ENCODE measurements at places on chromosomes 1 and 21.

DNA sequence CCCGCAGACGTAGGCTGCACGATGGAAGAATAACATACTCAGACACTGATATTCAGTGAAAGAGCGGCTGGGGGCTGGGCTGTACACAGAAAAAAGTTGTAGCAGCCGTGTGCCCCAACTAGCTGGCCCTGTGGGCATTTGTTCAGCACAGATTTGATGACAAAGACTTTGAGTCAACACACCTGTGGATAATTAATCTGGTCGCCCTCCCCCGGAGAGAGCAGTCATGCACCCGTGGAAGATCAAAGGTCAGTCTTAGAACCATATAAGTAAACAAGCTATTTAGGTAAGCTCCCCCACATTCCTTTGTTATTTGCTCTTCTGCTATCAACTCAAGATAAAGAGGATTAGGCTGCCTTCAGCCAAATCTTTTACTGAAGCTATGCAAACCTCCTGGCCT, 148.4 kb upstream of the HMCN1 start:
- H3K27me3 ChIP-seq, result no peaks in the 10 kb centered on the region
- H3K36me3 ChIP-seq, result no peaks in the 10 kb centered on the region
- H3K4me1 ChIP-seq, result no peaks in the 10 kb centered on the region
- no peak overlapping the region for H3K27ac ChIP-seq
- no peak overlapping the region for H3K4me3 ChIP-seq

DNA sequence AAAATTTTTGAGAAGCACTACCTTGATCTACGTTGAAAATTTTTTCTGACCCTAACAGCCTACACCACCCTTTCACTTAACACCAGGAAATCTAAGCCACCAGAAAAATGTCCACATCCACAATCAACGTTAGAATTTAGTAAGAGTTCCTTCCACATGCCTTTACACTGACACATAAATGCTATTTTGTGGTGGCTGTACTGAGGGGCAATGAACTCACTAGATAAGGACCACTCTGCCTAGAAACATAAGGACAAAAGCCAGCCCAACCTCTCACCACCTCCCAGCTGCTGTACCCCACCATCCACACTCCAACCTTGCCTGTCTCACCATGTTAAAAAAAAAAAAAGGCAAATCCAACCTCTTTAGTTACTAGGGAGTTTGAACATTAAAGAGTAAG, 29.8 kb downstream of the PARP1 start:
- no peak overlapping the region for H3K4me3 ChIP-seq
- peaks cover 95% of the 10 kb centered on the region for H3K36me3 ChIP-seq
- no peak for DNase-seq
- no peak overlapping the region for H3K27ac ChIP-seq

DNA sequence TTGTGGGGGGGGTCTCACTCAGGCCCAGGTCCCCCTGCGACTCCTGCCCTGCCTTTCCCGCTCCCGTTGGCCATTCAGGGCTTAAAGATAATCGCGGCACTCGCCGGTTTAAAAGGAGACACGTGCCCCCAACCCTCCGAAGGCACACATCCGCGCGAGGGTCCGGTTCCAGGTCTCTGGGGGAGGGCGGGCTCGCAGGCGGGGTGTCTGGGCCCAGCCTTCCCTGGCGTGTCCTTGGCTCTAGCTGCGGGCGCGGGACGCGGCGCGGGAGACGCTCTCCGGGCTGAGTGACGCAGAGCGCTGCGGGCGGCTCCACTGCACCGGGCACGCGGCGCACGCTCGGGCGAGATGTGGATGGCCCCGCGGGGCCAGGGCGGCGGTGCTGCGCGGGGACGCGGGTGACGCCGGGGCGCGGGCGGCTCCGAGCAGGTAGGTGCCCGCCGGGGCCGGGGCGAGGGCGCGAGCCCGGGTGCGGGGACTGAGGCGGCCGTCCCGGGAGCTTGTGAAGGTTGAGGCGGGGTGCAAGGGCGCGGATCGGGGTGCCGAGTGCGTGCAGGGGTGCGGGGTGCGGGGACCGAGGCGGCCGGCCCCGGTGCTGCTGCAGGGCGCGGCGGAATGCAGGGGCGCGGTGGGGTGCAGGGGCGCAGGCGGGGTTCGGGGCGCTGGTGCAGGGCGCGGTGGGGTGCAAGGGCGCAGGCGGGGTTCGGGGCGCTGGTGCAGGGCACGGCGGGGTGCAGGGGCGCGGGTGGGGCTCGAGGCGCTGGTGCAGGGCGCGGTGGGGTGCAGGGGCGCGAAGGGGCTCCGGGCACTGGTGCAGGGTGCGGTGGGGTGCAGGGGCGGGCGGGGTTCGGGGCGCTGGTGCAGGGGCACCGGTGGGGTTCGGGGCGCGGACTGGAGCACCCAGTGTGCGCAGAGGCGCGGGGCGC, 3.3 kb upstream of the TRPM2 start:
- peaks cover 30% of the 10 kb centered on the region for H3K4me1 ChIP-seq
- H3K27ac ChIP-seq, result no peak overlapping the region
- no peak for DNase-seq
- H3K27me3 ChIP-seq, result peaks cover 4% of the 10 kb centered on the region

- H3K4me3 ChIP-seq, result peak overlapping the region; percentile 21
- peak; percentile 71 for DNase-seq
- H3K27ac ChIP-seq, result peak overlapping the region; percentile 99
Measured at GRCh38 chr1:226001963-226002666, 3.0 kb upstream of the SDE2 start.

- H3K4me1 ChIP-seq, result no peaks in the 10 kb centered on the region
- H3K36me3 ChIP-seq, result no peaks in the 10 kb centered on the region
- H3K27me3 ChIP-seq, result peaks cover 5% of the 10 kb centered on the region
- no peak for DNase-seq
- no peak overlapping the region for H3K27ac ChIP-seq
Measured at GRCh38 chr1:21641967-21642739, 27.0 kb downstream of the RAP1GAP start.

DNA sequence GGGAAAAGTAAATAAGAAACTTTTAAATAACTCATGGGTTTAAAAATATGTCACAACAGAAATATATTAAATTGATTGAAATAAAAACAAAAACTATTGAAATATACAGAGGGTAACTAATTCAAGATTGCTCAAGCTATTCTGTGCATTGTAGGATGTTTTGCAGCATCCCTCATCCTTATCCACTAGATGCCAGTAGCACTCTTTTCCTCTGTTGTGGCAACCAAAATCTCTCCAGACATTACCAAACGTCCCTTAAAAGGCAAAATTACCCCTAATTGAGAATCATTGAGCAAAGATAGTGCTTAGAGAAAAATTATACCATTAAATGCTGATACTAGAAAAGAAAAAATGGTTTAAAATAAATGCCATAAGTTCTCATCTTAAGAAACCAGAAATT, 682.6 kb downstream of the RWDD3 start:
- H3K27ac ChIP-seq, result no peak overlapping the region
- DNase-seq, result no peak
- no peaks in the 10 kb centered on the region for H3K4me1 ChIP-seq
- no peak overlapping the region for H3K4me3 ChIP-seq
- H3K27me3 ChIP-seq, result no peaks in the 10 kb centered on the region
- H3K36me3 ChIP-seq, result no peaks in the 10 kb centered on the region

DNA sequence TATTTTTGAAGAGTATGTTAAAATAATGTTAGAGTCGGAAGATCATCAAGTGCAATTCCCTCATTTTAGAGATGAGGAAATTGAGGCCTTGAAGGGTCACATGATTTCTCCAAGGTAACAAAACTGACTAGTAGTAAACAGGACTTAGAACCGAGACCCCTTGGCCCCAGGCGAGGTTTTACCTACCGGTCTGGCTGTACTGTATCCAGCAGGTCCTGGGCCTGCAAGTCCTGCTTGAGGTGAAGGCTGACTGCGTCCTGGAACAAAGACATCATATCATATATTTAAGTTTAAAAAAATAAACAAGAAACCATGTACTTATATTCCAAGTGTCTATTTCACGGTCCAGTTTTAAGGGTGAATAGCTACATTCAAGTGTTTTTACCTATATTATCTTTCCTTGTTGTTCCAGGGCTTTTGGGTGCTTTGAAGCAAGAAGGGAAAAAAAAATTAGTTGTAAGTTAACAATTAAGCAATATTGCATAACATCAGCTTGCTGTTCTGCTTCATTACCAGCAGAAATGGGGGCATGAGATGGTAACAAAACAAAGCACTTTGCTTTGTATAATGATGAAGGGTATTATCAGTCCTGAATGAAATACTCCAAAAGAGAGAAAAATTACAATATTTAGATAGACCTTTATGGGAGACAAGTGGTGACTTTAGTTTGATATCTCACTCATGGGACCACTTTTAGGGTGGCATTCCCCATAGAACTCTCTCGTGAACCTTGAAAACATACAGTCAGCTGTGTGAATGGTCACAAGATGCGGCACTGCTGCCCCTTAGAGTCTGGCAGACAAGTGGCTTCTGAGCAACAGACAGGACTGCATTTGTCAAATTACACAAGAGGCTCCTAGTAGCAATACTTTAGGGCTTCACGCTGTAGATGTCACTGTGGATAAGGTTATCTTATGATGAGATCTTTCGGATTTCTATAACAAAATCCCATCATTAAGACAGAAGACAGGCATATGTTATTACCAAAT, 29.8 kb upstream of the CFAP298 start:
- H3K4me1 ChIP-seq, result no peaks in the 10 kb centered on the region
- H3K27ac ChIP-seq, result no peak overlapping the region
- H3K36me3 ChIP-seq, result peaks cover 24% of the 10 kb centered on the region

GRCh38 chr1:207964195-207964966, 53.5 kb upstream of the CD34 start:
- peaks cover 5% of the 10 kb centered on the region for H3K27me3 ChIP-seq
- no peak for DNase-seq
- H3K27ac ChIP-seq, result no peak overlapping the region
- peaks cover 5% of the 10 kb centered on the region for H3K4me1 ChIP-seq
- no peak overlapping the region for H3K4me3 ChIP-seq

- no peak overlapping the region for H3K27ac ChIP-seq
- H3K4me3 ChIP-seq, result no peak overlapping the region
- H3K36me3 ChIP-seq, result no peaks in the 10 kb centered on the region
- H3K4me1 ChIP-seq, result peaks cover 55% of the 10 kb centered on the region
Measured at GRCh38 chr1:25647106-25647505, 30.5 kb downstream of the MAN1C1 start.

- no peaks in the 10 kb centered on the region for H3K27me3 ChIP-seq
- no peaks in the 10 kb centered on the region for H3K36me3 ChIP-seq
Measured at GRCh38 chr1:71753746-71754145, 528.6 kb downstream of the NEGR1 start.

- no peaks in the 10 kb centered on the region for H3K27me3 ChIP-seq
- H3K4me3 ChIP-seq, result no peak overlapping the region
Measured at GRCh38 chr1:25610822-25611630, 5.6 kb upstream of the MAN1C1 start.

DNA sequence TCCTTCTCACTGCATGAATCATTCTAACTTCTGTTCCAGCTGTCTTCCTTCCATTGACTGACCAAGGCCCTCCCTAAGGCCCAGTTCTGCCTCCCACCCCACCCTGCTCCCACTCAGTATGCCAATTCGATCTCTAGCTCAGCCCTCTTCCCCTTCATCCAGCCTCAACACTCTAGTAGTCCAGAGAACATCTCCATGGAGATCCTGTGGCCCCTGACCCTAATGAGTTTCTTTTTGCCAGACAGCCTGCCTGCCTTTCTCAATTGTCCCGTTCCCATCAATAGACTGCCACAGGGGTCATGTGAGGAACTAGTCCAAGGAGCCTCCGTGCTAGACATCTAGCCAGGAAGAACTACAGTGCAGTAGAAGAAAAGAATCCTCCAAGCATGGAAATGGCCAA, 26.4 kb downstream of the RRAGC start:
- no peak for DNase-seq
- H3K4me1 ChIP-seq, result no peaks in the 10 kb centered on the region
- H3K36me3 ChIP-seq, result peaks cover 3% of the 10 kb centered on the region
- H3K4me3 ChIP-seq, result no peak overlapping the region

DNA sequence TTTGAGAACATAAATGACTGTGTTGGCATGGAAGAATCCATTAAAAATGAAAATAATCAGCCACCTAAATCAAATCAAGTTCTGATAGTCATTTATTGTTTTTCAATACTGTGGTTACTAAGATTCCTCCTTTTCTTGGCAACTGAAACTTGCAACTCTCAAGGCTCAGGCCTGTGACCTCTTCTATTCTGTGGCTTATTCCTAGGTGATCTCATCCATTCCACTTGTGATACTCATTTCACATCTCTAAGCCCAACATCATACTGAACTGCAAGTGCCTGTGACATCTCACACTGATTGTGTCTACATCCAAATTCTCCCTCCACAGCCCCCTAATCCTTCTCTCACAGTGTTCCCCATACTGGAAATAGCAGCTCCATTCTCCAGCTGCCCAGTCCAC, 4.8 kb upstream of the ST6GALNAC5 start:
- no peak overlapping the region for H3K4me3 ChIP-seq
- no peaks in the 10 kb centered on the region for H3K36me3 ChIP-seq
- DNase-seq, result no peak
- no peaks in the 10 kb centered on the region for H3K4me1 ChIP-seq
- H3K27ac ChIP-seq, result no peak overlapping the region
- peaks cover 4% of the 10 kb centered on the region for H3K27me3 ChIP-seq

GRCh38 chr1:16158025-16158424, 2.2 kb upstream of the EPHA2 start:
- H3K27ac ChIP-seq, result no peak overlapping the region
- no peak for DNase-seq

GRCh38 chr1:178580096-178580495, 67.2 kb downstream of the TEX35 start:
- H3K27ac ChIP-seq, result no peak overlapping the region
- no peak for DNase-seq
- H3K27me3 ChIP-seq, result no peaks in the 10 kb centered on the region
- H3K4me3 ChIP-seq, result no peak overlapping the region
- H3K4me1 ChIP-seq, result no peaks in the 10 kb centered on the region

DNA sequence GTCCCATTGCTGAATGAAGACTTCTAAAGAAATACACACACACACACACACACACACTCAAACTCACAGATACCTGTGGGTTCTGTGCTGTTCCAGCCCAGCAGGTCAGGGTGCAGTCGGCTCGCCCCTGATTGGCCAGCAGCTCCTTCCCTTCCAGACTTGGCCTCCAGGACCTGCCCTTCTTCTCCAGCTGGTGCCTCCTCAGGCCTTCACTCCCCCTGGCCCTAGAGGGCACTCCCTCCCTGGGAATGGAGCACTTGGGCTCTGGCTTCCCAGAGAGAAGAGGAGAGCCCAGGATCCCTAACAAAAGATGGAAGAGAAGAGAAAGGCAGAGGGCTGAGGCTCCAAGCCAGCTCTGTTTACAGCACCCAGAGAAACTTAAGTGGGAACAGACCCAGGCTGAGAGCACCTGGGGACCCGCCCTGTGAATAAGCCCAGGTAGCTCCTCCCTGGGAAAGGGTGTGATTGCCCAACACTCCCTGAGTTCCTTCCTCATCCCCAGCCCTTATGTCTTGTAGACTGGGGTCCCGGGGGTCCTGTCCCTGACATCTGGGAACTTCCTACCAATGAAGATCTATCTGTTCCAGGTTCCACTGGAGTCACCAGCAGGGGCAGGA, at the start of gene PGLYRP3:
Gene PGLYRP3 (minus strand): TSS at position 383 of the 617 bp plus-strand sequence. CDS start 2,287 bp downstream, outside the sequence.
- no peak within 1 kb of the TSS for H3K4me3 ChIP-seq
- no peak for DNase-seq
- H3K4me1 ChIP-seq, result no peaks in the 10 kb centered on the region

- DNase-seq, result no peak
- no peaks in the 10 kb centered on the region for H3K36me3 ChIP-seq
- no peak overlapping the region for H3K27ac ChIP-seq
- H3K4me3 ChIP-seq, result no peak overlapping the region
Measured at GRCh38 chr1:7471836-7472235, 299.3 kb upstream of the VAMP3 start.
